Aorta (tissue), 5 donors: ENCODE measurements at places on chromosomes 7 and 10.

DNA sequence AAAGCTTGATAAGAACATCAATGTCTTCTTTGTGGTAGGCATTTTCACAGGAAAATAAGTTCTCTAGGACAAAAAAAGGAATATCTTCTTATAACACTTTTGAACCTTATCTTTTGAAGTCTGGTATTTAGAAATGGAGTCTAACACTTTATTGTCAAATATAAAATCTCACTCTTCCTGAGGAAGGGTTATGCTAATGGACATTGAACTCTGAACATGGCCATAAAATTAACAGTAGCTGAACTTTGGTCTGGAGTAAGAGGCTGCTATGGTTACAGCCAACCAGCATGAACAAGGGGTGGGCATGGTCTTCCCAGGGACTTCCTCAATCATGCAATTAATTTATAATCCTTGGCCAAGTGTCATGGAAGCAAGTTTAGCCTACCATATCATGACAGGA, at the start of gene CLRN3:
Gene CLRN3 (minus strand): TSS at position 199 of the 400 bp plus-strand sequence. CDS start 157 bp downstream, at position 42.
- DNase-seq, result no peak

DNA sequence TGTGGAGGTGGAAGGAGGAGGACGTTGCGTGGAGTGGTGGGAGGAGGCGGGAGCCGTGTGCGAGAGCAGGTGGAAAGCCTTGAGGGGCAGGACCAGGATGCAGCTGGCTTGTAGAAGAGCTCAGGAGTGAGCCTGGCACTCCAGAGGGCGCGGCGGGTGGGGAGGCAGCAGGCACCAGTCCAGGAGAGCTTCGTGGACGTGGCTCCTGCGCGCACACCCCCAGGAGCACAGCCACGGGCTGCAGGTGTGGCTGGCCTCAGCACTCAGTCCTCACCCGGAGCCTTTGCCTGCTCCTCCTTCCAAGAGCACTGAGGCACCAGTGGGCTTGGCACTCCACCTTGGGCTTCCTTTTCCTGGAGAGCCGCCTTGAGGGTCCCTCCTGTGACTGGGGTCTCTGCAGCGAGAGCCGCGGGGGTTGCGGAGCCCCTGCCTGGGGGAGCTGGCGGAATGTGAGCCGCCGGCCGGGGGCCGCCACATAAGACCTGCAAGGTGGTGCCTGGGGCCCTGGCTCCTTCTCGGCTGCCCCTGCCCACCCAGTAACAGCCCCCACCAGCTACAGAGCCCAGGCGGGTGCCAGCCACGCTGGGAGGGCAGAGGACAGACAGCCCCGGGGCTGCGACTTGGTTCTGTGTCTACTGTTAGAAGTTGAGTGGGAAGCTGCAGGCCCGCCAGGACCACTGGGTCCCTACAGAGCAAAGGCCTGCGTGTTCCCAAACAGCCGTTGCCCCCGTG, 11.1 kb downstream of the MAFK start:
- DNase-seq, result no peak

- DNase-seq, result no peak
Measured at GRCh38 chr10:15401382-15401781, 30.3 kb upstream of the FAM171A1 start.

- no peak for DNase-seq
Measured at GRCh38 chr7:137990251-137990941, 11.5 kb downstream of the CREB3L2 start.

DNA sequence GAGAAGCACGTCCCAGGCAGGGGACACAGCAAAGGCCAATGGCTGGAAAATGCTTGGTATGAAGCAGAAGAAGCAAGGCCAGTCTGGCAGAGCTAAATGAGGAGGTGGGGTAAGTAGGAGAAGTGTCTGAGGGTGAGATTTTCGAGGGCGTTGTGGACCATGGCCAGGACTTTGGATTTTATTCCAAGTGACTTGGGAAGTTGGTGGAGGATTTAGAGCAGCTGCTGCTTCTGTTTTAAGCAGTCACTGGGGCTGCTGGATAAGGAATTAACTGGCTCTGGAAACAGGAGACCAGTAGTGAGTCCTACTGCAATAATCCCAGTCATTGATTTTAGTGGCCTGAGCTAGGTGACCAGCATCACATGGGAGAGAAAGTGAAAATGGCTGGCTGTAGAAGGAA, 67.6 kb upstream of the GSDME start:
- DNase-seq, result no peak

GRCh38 chr7:75776295-75776971, 4.4 kb upstream of the CCL26 start:
- no peak for DNase-seq

- DNase-seq, result no peak
Measured at GRCh38 chr7:142152076-142152475, 40.6 kb downstream of the MGAM2 start.

DNA sequence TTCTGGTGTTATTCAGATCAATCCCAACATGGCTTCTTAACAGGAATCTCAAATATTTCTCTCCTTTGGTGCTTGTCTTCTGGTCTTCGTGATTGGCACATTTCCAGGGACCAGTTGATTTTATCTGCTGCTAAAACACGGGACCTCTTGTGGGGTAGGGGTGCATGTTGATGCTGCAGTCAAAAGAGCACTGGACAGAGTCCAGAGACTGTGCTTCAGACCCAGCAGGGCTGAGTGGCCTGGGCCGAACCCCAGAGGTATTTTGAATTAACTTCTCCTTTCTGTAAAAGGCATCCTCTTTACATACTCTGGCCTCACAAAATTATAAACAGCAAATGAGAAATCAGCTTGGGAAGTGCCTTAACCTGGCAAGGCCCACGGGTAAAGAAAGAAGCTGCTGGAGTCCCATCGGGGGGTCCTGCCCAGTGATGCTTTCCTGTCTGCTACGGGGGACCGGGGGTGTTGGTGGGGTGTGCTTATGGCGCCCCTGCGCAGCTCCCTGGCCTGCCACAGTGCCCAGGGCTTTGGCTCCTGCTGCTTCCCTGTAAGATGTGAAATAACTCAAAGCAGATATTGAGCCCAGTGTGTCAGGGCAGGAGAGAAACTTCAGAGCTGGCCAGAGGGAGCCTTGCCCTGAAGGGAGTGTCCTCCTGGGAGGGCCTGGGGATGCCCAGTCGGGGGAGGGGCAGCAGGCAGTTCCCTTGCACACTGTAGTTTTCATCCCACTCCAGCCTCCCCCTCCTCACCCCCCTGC, 230.5 kb downstream of the TCF7L2 start:
- no peak for DNase-seq
